ENCODE measurements at places on chromosomes 16 and 17. TPM values are rescaled to one million over a fixed set of nuclear protein-coding genes. Genes with fewer than 3 reads are reported as not detected.

The FN3K gene
- total RNA-seq, result 5.3 TPM

The OR1A1 gene
- 0.07 TPM for total RNA-seq

The RHBDL3 gene
- total RNA-seq, result 0.48 TPM

The FAM20A gene
- total RNA-seq, result not detected

The LPCAT2 gene
- total RNA-seq, result 12.5 TPM

The C17orf78 gene
- total RNA-seq, result not detected

The FOXC2 gene
- total RNA-seq, result not detected

The ADAM11 gene
- total RNA-seq, result 0.09 TPM

The TGFB1I1 gene
- total RNA-seq, result 0.64 TPM

The ZG16 gene
- total RNA-seq, result not detected

The EIF4A3 gene
- 143 TPM for total RNA-seq

The CTRL gene
- total RNA-seq, result 11.9 TPM

The MIS12 gene
- 37.2 TPM for total RNA-seq

The CCDC40 gene
- total RNA-seq, result not detected

The TMEM238L gene
- total RNA-seq, result not detected

The RECQL5 gene
- total RNA-seq, result 39.3 TPM

The SLC16A13 gene
- 19.5 TPM for total RNA-seq

The CNTNAP4 gene
- total RNA-seq, result not detected

The METTL23 gene
- 41.9 TPM for total RNA-seq

The CA7 gene
- total RNA-seq, result 0.20 TPM

The RNF222 gene
- total RNA-seq, result not detected

The ITGAL gene
- total RNA-seq, result 527 TPM

The KRTAP4-1 gene
- not detected for total RNA-seq

The SLC35G3 gene
- total RNA-seq, result not detected

The ADAD2 gene
- total RNA-seq, result not detected

The TEKT1 gene
- not detected for total RNA-seq

The ZNF207 gene
- total RNA-seq, result 295 TPM

The HOXB8 gene
- total RNA-seq, result not detected

The MMP15 gene
- total RNA-seq, result 0.95 TPM

The PLLP gene
- 0.23 TPM for total RNA-seq

The EPN3 gene
- total RNA-seq, result not detected

The STX1B gene
- 0.55 TPM for total RNA-seq

The KRT14 gene
- not detected for total RNA-seq

The CRHR1 gene
- total RNA-seq, result not detected

The TRPV3 gene
- total RNA-seq, result 0.27 TPM

The KCNG4 gene
- not detected for total RNA-seq

The HSD17B2 gene
- not detected for total RNA-seq

The MT1H gene
- total RNA-seq, result 4.8 TPM

The CCL3 gene
- 10.1 TPM for total RNA-seq

The SCGB1C2 gene
- total RNA-seq, result not detected

The GOT2 gene
- 85.3 TPM for total RNA-seq

The CAPN15 gene
- 89.0 TPM for total RNA-seq

The CCL16 gene
- total RNA-seq, result not detected

The PMP22 gene
- total RNA-seq, result 0.16 TPM

The SNF8 gene
- 134 TPM for total RNA-seq

The DGKE gene
- total RNA-seq, result 25.8 TPM

The ACAP1 gene
- total RNA-seq, result 590 TPM

The DOC2A gene
- total RNA-seq, result not detected

The NPIPA3 gene
- 2.9 TPM for total RNA-seq
